Regular cardiac myocyte (primary cell): ENCODE measurements at places on chromosomes 1 and 21. TPM values are rescaled to one million over a fixed set of nuclear protein-coding genes. Genes with fewer than 3 reads are reported as not detected.

The TRAPPC3 gene
- 103 and 114 TPM in 2 replicates for total RNA-seq

The KCNE2 gene
- not detected in 2 replicates for total RNA-seq

The LIPI gene
- not detected in 2 replicates for total RNA-seq

The TCEA3 gene
- total RNA-seq, result 2.9 and 10.7 TPM in 2 replicates

The SLC35F3 gene
- total RNA-seq, result not detected in 2 replicates

The NR5A2 gene
- under 0.01 and 0.19 TPM in 2 replicates for total RNA-seq

The GPA33 gene
- not detected in 2 replicates for total RNA-seq
